Mesenchymal stem cell (in vitro differentiated cells and primary cell): ENCODE measurements at places on chromosomes 2 and 18.

GRCh38 chr2:39796134-39796533, 17.1 kb upstream of the THUMPD2 start:
- DNase-seq, result no peak

GRCh38 chr2:100814453-100814852, 5.5 kb upstream of the NPAS2 start:
- no peak for DNase-seq

- DNase-seq, result peak; percentile 69
Observed at GRCh38 chr2:202376460-202377206, 506 bp downstream of the BMPR2 start.

- no peak for DNase-seq
Observed at GRCh38 chr2:24906466-24906865, 13.6 kb downstream of the ADCY3 start.
